AG09319 (cell line): ENCODE measurements at places on chromosomes 13 and 19.
A peak's percentile ranks its signal among the peaks of the same experiment; 100 is the strongest.

DNA sequence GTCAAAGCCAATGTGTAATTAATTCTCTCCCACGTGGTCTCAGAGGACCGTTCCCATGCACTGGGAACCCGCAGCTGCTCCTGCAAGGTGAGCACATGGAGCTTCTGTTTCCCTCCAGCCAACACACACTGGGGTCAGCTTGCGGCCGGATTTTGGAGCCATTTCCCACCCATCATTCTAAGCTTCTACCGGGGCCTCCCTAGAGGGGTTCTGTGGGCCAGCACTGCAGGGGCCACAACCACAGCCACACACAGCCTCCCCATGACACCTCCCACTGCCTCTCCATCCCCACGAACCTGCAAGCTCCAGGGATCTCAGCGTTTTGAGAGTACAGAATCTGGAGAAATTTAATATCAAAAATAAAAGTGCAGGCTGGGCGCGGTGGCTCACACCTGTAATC is 120.7 kb upstream of the SOX1 start:
- DNase-seq, result no peak

DNA sequence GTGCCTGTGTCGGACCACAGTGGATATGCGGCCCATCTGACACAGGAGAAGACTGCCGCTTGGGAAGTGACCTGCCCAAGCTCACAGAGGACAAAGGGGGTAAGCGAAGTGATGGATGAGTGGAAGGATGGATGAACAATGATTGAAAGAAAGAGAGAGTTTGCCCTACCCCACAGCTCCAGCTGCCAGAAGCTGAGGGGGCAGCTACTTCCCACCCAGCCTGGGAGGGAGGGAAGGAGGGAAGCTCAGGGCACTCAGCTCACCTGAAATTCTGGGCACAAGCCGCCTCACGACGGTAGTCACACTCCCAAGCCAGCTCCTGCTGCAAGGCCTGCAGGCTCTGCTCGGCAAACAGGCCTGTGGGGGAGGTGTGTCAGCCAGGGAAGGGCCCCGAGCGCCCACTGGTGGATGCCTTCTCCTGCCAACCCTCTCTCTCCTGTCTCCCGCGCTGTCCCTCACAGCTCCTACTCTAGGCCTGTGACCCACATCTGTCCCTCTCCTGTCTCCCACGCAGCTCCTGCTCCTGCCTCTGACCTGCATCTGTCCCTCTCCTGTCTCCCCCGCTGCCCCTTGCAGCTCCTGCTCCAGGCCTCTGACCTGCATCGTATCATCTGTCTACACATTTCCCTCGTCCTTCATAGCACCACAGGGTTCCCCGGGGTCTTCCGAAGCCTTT is 12.0 kb upstream of the NUMBL start:
- no peak for DNase-seq

DNA sequence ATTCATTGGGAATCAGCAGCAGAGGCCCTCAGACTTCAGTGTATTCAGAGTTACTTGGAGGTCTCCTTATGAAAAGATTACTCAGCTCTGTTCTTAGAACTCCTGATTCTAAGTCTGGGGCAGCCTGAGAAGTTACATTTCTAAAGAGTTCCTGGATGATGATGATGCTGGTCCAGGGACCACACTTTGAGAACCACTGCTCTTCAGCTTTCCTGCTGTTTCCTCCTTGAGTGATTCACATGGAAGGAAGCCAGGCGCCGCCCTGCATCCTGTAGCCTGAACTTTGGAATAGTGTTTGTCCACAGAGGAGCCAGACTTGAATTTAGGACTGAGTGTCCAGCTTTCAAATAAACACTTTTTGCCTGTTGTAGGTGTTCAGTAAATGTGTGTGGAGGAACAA is 2.9 kb downstream of the CEBPG start:
- DNase-seq, result peak; percentile 61

DNA sequence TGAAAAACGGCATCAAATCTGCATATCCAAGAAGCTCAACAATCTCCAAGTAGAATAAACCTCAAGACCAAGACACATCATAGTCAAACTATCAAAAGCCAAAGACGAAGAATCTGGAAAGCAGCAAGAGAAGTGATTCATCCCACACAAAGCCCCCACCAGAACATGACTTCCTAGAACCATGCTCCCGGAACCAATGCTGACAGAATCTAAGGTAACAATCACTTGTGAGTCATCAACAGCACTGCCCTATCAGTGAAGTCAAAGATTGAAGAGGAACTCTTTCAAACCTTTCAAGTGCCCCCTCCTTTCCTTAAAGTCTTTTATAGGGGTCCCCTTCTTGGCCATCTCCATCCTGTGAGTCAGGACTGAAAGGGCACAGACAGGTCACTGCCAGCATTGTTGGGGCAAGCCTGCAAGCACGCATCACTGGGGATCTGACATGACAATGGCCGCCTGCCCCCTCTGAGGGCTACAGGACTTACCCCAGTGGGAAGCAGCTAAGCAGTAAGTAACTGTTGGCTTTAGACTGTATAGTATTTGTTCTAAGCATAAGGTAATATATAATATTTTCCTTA is at the start of gene CCDC70:
TSS of gene CCDC70 (plus strand) at position 247 of the 578 bp plus-strand sequence. CDS start 3,443 bp downstream, outside the sequence.
- DNase-seq, result no peak
